Cardiac muscle cell (in vitro differentiated cells and primary cell): ENCODE measurements at places on chromosomes 13 and 19.

DNA sequence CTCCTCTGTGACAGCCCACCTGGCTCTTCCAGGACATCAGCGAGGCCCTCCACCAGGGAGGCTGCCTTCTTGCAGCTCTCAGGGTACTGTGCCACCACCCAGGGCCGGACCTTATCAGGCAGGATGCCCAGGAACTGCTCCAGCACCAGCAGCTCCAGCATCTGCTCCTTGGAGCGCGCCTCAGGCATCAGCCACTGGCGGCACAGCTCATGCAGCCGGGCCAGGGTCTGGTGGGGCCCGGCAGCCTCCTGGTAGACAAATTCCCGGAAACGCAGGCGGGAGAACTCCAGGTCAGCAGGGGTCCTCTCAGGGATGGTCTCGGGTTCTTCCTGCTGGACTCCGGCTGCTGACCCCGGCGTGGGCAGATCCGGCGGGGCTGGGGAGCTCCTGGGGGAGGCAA is 8.2 kb downstream of the ZSCAN18 start:
- no peak for DNase-seq

DNA sequence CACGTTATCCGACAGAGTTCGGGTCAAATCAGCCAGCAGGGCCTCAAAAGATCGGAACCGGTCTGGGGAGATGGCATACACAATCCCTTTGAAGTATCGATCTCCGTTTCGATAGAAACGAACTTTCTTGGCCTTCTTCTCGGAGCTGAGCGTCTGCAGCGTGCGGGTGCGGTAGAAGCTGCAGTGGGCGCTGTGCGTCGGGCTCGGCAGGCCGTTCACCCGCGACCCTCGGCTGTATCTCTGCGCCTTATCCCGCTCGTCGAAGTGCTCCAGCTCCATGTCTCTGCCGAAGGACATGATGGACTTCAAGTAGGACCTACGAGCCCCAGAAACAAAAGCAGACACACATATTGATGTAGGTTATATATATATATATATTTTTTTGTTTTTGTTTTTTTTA is 5.3 kb downstream of the DCLK1 start:
- DNase-seq, result no peak

DNA sequence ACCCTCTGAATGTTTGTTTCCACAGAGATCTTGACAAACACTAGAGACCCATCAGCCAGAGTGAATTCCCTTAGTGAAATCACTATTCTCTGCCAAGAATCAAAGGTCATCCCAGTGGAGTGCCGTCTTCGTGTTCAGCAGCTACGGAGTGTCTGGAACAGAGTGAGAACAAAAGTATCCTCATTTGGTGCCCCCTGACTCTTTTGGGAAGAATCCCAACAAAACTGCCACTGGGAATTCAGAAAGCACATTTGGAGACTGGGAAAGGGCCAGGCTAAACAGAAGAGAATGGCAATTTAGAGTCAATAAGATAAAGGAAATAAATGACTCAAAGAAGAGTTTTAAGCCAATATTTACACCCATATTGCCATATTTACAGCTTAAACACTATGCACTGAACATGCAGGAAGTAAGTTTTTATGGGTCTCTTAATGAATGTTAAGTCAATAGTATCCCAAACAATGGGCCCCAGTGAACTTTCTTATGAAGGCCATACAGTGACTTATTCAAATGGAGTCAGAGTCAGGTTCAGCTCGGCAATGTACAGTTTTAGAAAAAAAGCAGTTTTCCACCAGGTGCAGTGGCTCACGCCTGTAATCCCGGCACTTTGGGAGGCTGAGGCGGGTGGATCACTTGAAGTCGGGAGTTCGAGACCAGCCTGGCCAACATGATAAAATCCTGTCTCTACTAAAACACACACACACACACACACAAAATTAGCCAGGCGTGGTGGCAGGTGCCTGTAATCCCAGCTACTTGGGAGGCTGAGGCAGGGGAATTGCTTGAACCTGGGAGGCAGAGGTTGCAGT is 392.6 kb downstream of the KLF5 start:
- no peak for DNase-seq

GRCh38 chr19:51036519-51036918 is 1.7 kb upstream of the KLK12 start:
- peak; percentile 15 for DNase-seq

- DNase-seq, result no peak
These were observed 475.6 kb downstream of the COG6 start for GRCh38 chr13:40130871-40131636.

DNA sequence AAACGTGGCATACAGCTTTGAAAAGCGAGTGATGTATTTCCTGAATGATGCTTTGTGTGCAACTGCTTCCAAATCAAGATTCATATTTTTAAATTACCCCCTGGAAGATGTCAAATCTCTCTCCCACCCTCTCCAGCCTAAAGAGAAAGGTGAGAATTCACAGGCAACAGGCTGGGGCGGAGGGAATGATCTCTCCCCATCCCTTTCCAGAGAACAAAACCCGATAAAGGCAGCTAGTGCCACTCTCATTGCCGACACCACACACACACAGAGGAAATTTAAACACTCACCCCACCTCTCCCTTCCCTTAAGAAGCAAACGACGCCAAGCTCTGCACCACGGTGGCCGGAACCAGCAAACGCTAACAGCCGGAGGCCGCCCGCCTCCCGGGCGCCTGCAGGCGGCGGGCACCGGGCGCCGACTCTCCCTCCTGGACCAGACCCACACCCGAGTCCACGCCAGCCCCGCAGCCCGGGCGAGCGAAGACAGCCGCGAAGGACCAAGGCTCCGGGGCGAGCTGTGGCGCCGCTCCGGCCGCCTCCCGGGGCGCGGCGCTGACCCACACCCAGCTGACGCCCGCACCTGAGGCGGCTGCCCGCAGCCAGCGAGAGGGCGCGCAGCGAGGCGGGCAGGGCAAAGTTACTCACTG is 477 bp downstream of the LNX2 start:
- no peak for DNase-seq

DNA sequence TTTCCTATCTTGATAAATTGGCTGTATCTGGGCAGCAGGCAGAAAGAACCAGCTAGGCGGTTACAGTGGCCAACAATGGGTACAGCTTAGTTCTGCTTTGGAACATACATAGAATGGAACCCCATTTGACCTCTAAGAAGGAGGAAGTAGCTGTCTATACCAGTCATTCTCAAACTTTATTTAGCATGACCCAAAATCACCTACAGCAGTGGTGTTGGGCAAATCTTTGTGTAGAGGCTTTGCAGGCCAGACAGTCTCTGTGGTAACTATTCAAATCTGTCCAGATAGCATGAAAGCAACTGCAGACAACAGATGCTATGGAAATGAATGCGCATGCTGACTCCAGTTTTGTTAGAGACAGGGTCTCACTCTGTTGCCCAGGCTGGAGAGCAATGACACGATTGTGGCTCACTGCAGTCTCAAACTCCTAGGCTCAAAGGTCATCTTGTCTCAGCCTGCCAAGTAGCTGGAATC is 12.0 kb upstream of the KCNC3 start:
- no peak for DNase-seq

GRCh38 chr19:57818378-57818777 is 3.7 kb upstream of the ZNF552 start:
- no peak for DNase-seq

DNA sequence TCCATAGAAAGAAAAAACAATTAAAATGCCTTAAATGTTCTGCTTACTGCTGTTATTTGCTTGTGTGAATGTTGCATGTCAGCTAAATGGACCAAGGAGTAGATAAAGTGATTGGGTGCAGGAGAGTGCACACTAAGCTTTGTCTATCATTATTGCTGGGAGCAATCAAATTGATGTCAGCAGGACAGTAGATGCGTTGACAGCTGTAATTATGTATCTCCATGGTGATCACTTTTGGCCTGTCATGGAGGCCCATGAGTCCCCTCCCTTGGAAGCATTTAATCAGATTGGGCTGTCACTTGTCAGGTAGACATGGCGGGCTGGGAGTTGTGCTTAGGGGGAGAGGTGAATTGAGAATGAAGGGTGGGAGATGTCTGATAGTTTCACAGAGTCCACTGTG is 215.3 kb downstream of the PCCA start:
- DNase-seq, result no peak

DNA sequence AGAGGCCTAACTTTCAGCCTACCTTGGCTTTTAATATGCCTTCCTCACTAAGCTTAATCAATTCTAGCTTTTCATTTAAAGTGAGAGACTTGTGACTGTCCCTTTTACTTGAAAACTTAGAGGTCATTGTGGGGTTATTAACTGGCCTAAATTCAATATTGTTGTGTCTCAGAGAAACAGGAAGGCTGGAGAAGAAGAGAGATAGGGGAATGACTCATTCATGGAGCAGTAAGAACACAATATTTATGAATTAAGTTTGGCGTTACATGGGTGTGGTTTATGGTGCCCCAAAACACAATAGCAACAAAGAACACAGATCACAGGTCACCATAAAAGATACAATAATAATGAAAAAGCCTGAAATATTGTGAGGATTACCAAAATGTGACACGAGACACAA is 612.1 kb downstream of the TBC1D4 start:
- no peak for DNase-seq

DNA sequence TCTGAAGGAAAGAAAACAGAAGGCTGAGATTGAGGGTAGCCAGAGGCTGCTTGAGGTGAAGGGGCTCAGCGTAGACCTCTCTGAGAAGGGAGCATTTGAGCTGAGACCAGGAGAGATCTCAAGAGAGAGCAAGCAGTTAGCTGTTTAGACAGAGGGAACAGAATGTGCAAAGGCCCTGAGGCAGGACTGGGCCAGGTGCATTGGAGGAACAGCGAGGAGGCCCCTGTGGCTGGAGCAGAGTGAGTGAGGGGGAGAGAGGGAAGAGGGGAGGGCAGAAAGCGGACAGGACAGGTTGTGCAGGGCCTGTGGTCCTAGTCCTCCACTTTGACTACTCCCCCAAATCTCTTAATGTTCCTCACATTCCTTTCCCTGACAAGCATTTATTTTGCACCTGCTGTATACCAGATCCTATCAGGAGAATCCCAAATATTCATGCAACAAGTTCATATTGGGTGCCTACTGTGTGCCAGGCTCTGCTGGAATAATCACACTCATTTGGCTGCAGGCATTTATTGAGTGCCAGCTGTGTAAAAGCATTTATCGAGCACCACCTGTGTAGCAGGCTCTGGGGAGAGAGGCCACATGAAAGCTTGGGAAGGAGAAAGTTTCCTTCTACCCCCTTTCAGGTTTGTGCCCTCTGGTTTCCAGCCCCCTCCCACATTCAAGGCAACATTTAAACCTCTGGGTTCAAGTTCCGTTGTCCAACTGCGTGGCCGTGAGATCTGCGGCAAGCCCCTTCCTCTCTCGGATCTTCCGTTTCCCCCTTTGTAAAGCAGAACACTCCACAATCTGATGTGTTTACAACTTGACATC is 36.5 kb downstream of the NFIC start:
- DNase-seq, result no peak

- peak; percentile 57 for DNase-seq
These were observed 7.1 kb upstream of the PDE4C start for GRCh38 chr19:18233224-18233825.

DNA sequence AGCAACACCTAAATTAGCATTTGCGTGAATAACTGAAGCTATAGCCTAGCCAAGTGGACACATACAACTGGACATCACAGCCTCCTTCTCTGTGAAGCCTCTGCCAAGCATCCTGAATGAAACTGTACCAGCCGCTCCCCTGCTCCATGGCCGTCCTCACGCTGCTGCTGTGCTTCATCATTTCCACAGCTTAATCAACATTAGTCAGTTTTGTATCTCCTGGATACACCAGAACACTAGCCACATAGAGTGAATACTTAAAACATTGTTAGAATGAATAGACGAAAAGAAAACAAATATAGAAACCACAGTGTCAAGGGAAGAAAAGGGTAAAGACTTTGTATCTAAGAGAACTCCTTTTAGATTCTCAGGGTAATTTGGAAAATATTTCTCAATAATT is 1526.9 kb downstream of the EFNB2 start:
- no peak for DNase-seq

- DNase-seq, result no peak
These were observed 29.2 kb downstream of the GPR180 start for GRCh38 chr13:94630858-94631257.

GRCh38 chr13:50403311-50403710 is 388.1 kb downstream of the KCNRG start:
- no peak for DNase-seq

DNA sequence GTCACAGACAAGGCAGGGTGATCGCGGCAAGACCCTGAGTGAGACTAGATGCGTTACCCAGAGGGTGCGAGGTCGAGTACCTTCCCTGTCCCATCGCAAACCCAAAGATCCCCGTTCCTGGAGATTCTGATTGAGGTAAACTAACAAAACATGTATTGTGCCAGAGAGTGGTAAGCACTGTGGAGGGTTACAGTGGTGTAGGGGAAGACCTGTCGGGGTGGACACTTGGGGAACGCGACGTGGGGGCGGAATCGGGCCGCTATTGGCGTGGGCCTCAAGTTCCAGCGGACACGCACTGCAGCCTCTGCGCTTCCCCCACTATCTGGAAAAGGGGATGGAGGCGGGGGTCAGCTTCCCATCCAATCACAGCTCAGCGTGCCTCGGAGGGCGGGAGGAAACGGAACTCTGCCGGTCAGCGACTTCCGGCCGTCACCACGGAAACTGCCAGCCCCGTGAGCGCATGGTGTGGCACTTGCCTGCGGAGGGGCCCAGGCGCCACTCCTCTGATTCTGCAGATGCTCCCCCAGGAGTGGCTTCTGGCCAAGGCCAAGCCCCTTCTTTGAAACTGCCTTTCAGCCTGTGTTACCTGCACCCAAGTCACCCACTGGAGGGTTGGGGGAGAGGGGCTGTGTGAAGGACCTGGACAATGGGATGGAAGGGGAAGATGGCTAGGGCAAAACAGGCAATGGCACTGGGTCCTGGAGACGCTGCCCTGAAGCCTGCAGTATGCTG is 1.0 kb upstream of the UBE2M start:
- peak; percentile 95 for DNase-seq

GRCh38 chr13:23629566-23630272 is 59.5 kb downstream of the TNFRSF19 start:
- no peak for DNase-seq

DNA sequence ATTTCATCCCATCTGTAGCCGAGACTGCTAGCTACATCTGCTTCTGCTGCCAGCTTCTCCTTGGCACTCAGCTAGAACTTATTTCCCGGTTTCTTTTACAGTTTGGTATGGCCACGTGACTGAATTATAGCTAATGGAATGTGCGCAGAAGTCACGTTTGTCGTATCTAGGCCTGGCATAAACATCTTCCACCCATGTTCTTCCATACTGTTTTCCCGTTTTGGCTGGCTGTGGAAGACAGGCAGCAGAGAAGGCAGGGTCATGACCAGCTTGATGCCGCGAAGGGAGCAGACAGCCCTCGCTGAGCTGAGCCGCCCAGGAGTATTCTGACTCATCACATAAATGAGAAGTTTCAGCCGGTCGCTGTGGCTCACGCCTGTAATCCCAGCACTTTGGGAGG is 186.7 kb downstream of the RFC3 start:
- DNase-seq, result no peak

DNA sequence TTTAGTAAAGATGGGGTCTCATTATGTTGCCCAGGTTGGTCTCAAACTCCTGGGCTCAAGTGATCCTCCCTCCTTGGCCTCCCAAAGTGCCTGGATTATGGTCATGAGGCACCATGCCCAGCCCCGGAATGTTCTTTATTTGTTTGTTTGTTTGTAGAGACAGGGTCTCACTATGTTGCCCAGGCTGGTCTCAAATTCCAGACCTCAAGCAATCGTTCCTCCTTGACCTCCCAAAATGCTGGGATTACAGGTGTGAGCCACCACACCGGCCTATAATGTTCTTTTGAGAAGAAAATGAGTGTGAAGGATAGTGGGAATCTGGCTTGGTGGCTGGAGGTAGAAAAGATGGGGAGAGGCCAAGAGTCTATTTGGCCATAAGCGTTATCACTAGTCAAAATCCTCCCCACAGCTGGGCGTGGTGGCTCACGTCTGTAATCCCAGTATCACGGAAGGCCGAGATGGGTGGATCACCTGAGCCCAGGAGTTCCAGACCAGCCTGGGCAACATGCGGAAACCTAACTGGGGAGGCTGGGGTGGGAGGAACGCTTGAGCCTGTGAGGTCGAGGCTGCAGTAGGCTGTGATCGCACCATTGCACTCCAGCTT is 5.2 kb upstream of the BBC3 start:
- no peak for DNase-seq
